ENCODE measurements at places on chromosomes 1 and 21. TPM values are rescaled to one million over a fixed set of nuclear protein-coding genes. Genes with fewer than 3 reads are reported as not detected.

The EVI5 gene
- 26.5 TPM for total RNA-seq

The MMP23B gene
- total RNA-seq: 0.73 TPM

The OR2T34 gene
- not detected for total RNA-seq

The THEM5 gene
- not detected for total RNA-seq
